ENCODE measurements at places on chromosomes 1 and 21.
A peak's percentile ranks its signal among the peaks of the same experiment; 100 is the strongest.

GRCh38 chr1:112762541-112763500 lies 47.7 kb upstream of the PPM1J start:
- peak; percentile 10 for DNase-seq

- DNase-seq, result peak; percentile 93
Observed at GRCh38 chr1:31627930-31628559, 10.6 kb downstream of the HCRTR1 start.

- DNase-seq, result no peak
Observed at GRCh38 chr1:167246971-167247370, 26.3 kb downstream of the POU2F1 start.

GRCh38 chr1:199149591-199149990 lies 510.8 kb downstream of the PTPRC start:
- DNase-seq, result no peak

DNA sequence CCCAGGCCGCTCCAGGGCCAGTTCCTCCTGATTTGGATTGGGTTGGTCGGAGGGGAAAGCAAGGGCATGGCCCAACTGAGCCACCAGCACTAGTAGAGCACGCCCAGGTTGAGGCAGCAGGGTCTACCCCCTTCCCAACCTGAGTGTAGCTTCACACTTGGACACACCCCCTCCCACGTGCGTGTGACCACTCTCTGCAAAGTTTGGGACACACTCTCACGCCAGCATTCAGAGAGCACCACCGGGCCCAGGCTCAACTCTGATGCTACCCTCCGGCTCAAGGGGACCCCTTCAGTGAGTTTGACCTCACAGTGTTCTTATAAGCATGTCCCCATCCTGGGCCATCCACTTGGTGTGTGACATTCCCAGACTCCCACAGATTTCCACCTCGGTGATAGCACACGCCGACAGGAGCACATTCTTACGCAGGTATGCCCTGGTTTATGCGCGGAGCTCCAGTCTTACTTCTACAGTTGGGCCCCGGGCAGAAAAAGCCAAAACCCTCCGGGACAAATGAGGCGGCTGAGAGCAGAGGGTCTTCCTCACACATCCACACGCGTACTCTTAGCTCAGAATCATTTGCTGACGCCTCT lies 3.0 kb upstream of the DMRTA2 start:
- peak; percentile 22 for DNase-seq

DNA sequence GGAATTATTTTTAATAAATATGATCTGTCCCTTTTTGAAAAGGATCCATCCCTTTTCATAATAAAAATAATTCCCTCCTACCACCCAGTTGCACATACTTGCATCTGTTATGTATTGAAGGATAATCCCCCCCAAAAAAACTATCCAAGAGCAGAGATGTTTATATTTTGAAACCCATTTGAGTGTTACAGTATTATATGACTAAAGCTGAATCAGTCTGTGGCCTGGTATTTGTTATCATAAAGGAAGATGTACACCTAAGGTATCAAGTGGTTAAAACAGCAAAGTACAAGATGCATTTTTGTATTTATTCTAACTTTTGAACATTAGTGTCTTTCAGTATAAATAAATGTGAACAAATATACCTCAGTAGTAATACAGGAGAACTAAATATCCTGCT lies 12.7 kb upstream of the TGFB2 start:
- DNase-seq, result no peak

DNA sequence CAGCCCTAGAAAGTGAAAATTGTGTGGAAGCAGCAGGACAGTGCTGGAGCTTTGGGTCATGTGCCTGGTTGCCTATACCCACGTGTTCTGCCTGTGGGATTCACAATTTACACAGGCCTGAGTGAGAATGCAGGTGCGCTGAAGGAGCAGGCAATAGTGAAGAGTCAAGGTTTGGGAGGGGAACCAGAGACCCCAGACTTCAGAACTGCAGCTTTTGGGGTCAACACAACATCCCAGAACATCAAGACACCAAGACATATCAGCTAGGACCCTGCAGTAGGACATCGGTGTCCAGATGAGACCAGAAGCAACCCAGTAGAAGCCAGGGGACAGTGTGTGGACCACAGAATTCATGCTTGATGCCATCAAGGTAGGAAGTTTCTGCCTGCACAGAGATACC lies 29.1 kb upstream of the CNIH3 start:
- no peak for DNase-seq

DNA sequence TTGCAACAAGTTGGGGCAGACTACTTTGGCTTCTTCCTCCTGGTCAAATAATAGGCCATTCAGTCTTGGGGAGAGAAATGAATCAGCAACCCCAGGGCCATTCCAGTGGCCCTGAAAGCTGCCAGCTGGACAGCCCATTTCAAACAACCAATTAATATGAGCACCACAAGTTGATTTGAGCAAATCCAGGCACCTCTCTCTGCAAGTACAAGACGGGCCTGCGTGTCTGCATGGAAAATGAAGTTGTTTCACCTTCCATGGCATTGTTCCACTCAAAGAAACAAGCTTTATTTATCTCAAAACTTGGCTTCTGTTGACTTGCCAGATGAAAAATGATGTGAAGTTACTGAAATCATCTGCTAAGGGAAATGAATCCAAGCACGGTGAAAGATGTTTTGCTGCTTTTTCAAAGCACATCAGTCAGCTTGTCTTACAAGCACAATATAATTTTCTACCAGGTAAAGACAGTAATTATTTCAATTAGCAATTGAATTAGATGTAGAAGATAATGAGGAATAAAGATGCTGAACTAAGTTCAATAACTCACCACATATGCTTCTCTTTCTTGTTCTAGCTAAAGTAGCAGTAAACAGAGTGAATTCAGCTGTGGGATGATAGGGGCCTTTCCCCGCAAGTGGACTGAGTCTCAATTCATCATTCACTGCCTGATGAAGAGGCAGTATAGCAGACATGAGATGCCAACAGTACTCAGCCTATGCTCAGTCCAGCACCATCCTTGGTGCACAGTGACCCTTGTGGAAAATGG lies 95.2 kb upstream of the SSX2IP start:
- no peak for DNase-seq

GRCh38 chr21:29064850-29065481 lies 8.5 kb downstream of the CCT8 start:
- DNase-seq, result no peak

DNA sequence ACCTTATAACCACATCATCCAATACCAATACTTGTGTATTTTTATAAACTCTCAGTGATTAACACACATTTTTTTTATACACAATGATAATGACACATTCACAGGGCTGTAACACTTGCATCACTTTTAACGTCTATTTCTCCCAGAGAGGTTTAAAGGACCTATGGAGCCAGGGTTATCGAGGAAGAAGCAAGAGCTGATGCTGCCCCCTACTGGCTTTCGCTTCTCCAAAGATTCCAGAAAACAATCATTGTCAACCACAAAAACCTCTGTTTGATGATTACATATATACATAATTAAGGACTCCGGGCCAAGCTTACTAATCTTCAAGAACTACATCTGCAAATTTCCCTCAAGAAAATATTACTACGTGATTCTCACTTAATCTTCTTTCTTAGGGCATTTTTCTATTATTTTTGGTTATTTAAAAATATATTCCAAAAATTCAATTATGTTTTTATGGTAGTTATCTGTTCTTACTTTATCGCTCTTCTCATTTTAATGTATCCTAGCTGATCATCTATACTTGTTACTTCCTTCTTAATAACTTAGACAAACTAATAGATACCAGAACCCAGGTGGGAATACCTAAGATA lies 214.5 kb downstream of the VAV3 start:
- DNase-seq, result peak; percentile 78

DNA sequence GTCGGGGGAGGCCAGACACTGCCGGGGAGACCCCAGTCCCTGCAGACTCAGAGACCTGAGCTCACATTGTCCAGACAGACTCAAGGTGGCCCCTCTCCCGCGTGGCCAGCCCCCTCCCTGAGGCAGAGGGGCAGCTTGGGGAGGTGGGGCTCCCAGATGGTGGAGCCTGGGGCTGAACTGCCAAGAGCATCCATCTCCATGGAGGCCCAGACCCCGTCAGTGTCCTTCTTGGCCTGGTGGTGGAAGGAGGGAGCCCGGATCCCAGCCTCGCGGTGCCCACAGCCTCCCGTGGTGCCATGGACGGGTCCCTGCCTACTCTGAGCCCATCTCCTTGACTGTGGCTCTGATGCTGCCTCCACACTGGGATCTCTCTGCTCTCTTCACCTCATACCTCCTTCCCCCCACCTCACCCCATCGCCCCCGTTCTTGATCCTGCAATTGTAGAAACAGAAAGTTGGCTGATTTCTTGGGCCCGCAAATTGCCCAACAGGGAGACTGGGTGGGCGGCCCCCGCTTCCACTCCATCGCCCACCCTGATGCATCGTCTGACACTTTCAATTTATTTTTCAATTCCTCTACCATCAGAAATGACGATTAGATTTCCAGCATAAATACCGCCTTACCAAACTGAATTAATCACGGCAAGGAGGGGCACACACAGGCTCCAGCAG lies 348.9 kb downstream of the MATN1 start:
- DNase-seq, result no peak

DNA sequence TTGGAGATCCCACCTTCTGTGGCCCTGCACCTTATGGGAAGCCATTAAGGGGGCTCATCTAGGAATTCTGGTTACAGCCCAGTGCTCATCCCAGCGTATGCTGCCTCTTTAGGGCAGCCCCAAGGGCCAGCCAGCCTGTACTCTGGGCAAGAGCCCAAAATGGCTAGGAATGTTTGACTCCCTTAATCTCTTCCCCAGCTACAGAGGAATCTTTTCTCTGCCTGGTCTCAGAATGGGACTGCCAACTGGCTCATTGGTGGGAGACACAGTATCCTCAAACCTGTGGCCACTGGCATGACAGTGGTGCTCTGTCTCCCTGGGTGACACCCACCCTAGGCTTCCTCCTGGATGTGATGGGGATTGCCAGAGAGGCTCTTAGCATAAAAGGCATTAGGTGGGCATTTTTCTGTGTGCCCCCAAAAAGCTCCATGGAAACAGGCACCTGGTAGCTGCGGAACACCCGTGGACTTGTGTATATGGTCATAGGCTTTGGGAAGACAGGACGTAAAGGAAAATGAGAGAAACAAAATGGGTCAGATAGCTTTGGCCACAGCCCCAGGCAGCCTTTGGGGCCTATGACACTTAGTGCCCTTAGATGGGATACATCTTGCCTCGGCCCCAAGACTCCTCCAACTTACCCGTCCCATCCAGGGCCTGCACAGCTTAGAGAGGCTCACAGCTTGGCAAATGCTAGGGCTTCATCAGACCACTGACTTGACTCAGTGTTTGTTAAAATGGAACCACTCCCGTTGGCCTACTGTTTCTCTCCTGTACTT lies 6.9 kb downstream of the TMEM81 start:
- DNase-seq, result no peak

GRCh38 chr1:51314974-51315373 lies 15.4 kb downstream of the TTC39A start:
- no peak for DNase-seq

DNA sequence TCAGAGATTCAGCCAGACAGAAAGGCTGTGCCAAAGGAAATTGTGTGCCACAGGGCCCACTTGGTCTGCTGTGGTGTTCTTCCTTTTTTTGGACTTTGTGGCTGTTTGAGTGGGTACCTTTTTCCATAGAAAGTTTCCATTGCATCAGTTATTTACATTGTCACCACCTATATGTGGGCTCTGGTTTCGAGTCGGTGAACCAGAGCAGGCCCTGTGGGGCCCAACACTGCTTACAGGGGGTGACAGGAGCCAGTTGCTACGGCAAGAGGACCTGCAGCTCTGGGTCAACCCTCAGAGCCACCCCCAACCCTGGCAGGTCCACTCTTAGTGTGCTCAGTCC lies 157.0 kb upstream of the EDN2 start:
- DNase-seq, result no peak

All from brain (organoid and tissue), 16 donors.